Cerebellar nuclear complex (tissue), 1 donor: ENCODE measurements at places on chromosomes 2 and 18.

DNA sequence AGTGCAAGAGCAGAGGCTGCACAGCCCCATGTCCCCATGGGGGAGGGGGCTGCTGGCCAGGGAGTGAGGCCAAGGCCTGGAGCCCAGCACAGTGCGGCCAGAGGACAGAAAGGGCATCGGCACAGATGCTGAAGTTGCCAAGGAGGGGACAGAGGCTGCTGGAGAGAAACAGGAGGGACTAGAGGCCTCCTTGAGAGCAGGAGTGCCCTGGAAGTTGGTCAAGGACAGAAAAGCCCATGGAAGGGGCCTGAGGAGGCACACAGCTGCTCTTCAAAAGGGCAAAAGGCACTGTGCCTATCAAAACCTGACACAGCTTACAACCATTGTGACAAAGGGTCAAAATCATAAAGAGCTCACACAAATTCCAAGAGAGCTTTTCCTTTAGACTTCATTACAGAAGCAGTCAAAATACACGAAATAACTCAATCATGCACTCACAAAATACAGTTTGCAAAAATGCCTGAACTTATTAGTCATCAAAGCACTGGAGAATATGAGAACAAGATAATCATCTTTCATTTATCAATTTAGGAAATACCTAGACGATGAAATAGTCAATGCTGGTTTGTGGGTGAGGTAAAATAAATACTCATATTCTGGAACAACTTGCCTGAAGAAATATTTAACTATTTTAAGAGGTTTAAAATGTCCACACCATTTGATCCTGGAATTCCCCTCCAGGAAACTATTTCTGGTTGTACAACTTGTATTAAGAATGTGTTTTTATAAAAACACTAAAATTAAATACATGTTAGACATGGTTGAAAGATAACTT is 79.6 kb downstream of the USP40 start:
- no peak for DNase-seq

GRCh38 chr2:39525636-39526412 is 88.7 kb upstream of the MAP4K3 start:
- no peak for DNase-seq

GRCh38 chr2:8255448-8255800 is 426.4 kb upstream of the ID2 start:
- DNase-seq: no peak

DNA sequence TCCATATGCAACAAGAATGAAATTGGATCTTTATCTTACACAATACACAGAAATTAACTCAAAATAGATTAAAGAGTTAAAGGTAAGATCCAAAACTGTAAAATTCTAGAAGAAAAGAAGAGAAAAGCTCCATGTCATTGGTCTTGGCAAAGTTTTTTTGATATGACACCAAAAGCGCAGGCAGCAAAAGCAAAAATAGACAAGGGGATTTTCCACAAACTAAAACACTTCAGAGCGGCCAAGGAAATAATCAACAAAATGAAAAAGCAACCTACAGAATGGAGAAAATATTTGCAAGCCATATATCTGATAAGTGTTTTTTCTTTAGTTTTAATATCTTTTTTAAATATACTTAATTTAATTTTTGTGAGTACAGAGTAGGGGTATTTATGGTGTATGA is 112.8 kb upstream of the CAB39 start:
- no peak for DNase-seq

GRCh38 chr18:76994086-76994654 is 138.4 kb downstream of the MBP start:
- no peak for DNase-seq

DNA sequence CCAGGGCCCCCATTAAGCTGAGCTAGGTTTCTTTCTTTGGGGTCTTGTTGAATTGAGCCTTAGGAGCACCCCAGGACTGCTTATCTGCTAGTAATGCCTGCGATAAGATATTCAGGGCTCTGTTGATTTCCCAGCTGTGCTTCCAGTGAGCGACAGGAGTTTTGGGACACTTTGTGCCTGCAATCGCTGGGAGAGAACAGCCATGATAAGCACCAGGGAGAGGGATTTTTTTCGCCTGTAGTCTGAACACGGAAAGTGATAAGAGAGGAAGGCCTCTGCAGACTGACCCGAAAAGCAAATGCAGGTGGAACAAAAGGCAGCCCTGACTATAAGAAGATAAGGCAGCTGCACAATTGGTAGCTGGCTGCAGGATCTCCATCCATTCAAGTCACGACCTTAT is 244.3 kb downstream of the CNTNAP5 start:
- no peak for DNase-seq
